ENCODE measurements at places on chromosomes 7 and 10.

DNA sequence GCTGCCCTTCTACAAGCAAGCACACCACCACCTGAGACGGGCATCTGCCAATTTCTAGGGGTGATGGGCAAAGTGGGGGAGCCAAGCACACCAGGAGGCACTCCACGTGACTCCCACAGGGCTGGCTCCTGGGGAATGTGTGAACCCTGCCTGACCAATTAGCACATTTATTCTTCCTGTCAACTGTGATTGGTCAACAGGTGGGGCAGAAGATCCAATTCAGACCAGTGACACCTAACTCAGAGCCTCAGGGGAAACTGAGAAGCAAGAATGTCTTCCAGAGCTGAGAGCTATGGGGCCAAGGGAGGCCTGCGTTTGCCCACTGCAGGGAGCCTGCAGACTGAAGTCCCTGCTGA is 15.4 kb downstream of the TMEM273 start:
- DNase-seq: no peak

DNA sequence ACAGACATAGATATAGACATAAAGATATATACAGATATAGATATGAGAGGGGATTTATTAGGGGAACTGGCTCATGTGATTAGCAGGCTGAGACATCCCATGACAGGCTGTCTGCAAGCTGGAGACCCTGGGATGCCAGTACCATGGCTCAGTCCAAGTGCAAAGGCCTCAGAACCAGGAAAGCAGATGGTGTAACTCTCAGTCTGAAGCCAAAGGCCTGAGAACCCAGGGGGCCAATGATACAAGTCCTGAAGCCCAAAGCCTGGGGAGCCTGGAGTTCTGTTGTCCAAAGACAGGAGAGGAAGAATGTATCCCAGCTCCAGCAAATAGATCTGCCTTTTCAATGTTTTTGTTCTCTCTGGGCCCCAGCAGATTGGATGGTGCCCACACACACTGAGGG is 5.5 kb downstream of the NCOA4 start:
- DNase-seq: no peak

GRCh38 chr10:46235705-46236545 is 50.9 kb upstream of the ANTXRL start:
- DNase-seq: no peak

- DNase-seq: no peak
These were observed 98.5 kb upstream of the PIK3CG start for GRCh38 chr7:106766551-106766950.

DNA sequence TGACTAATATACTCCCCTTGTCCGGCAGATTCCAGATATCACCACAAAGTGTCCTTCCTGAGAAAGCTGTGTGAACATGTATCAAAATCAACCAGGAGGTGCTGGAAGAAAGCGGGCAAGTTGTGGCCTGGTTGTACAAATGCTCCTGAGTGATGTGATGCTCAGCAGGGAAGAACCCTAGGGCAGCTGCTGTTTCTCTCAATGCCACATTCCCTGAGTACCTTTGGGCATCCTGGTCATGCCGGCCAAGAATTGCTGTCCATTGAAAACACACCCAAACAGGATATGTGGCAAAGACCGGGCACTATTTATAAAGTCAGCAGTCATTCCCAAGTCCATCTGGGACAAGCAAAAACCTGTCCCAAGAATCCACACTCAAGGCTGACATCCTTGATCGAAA is 7.8 kb upstream of the ADCY1 start:
- DNase-seq: no peak

DNA sequence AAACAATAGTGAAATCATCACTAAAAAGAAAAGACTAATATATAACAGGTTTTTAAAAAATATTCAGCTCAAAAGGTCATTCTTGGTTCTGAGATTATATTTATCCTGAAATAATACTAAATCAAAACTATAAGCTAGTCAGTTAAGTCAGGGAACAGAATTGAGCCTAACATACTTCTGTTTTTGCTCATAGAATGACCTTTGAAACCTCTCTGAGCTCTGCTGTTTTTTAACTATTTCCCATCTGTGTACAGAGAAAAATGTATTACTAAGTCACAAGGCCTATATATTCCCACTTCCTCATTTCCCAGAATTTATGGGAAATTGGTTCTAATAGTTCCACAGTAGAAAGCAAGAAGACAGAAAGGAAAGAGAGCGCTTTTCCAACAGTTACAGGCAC is 346.8 kb upstream of the ETV1 start:
- DNase-seq: no peak

GRCh38 chr10:3172081-3172445 is 519 bp downstream of the PITRM1 start:
- peak; percentile 55 for DNase-seq

DNA sequence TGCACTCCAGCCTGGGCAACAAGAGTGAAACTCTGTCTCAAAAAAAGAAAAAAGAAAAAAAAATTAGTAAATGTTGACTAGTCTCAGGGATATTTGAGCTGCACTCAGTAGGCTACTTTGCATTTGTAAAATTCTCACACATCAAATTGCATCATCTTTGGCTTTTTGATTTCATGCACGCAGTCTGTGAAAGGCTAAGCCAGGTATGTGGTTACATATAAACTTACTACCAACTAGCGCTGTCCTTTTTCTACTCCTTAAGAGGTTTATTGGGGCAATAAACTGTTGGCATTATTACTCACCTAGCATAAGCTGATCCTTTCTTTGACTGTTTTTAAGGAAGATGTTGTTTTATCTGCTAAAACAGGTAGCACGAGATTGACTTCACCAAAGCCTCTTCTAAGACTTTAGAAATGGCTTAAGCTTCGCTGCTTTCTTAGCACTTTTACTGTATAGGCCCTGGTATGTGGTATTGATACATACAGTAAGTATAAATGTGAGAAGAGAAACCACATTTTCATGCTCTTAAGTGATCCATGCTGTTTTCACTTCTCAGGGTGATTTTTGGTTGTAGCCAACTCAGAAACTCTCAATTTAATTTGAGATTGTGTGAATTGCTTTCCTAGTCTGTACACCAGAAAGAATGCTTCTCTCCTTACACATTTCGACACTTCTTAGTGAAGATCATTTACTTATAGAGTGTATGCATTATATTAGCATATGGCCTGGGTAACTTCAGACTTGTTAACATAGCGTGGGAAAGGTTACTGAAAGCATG is 323.9 kb downstream of the AUTS2 start:
- DNase-seq: no peak

- no peak for DNase-seq
These were observed 2.3 kb upstream of the PRKAR1B start for GRCh38 chr7:729140-730000.

DNA sequence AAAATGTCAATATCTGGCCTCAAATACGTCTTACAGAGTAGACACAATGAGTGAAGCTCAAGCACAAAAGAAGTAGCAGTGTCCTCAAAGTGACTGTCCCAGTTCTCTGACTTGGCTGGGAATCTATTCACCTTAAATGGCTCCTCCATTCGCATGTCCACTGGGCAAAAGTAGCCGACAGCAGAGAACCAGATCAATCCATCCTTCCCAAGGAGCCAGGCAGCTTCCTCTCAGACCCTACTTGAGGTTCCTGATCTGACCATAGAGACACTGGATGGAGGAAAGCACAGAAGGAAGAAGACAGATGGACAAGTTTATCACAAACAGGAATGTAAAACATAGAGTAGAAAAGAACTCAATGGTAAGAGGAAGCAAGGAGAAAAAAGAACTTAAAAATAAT is 53.5 kb downstream of the CDK6 start:
- DNase-seq: no peak

- DNase-seq: no peak
These were observed 342.4 kb downstream of the BBS9 start for GRCh38 chr7:33471636-33472242.

Data from activated naive CD4-positive, alpha-beta T cell treated with anti-CD3 and anti-CD28 coated beads, Interleukin-2, amount 50 U/mL, for 16 hours (primary cell).